ENCODE measurements at places on chromosomes 2 and 18. TPM values are rescaled to one million over a fixed set of nuclear protein-coding genes. Genes with fewer than 3 reads are reported as not detected.

DNA sequence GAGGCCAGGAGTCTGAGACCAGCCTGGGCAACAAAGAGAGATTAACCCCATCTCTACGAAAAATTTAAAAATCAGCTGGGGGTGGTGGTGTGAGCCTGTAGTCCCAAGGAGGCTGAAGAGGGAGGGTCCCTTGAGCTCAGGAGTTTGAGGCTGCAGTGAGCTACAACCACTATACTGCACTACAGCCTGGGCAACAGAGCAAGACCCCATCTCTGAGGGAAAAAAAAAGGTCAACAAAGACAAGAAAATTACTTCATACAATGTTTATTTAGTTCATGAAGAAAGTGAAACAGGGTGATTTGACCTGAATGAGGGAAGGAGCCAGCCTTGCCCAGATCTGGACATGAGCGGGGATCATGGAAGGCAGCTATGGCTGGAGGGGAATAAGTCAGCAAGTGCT, 59.1 kb downstream of the TMEM163 start:
- H3K27ac ChIP-seq: no peak overlapping the region
- H3K36me3 ChIP-seq: no peaks in the 10 kb centered on the region
- H3K27me3 ChIP-seq: no peaks in the 10 kb centered on the region
- no peaks in the 10 kb centered on the region for H3K4me1 ChIP-seq

DNA sequence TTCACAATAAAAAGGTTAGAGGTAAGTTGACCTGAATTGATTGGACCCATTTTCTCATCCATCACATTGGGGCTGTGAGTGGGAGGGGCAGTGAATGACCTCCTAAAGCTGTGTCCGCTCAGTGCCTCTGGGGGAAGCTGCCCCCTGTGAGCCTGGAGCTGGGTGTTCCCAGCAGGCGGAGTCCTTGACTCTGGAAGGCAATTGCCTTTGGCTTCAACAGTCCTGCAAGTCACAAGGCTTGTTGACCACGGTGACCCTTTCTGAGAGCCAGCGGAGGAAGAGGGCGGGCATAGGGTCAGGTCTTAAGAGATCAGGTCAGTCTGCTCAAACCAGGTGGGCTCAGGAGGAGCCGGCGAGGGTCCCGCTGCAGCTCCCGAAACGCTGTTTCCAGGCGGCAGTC, 1.1 kb upstream of the CIDEA start:
- peaks cover 11% of the 10 kb centered on the region for H3K4me1 ChIP-seq
- H3K4me3 ChIP-seq: no peak overlapping the region
- H3K27ac ChIP-seq: no peak overlapping the region
- H3K27me3 ChIP-seq: peaks cover 42% of the 10 kb centered on the region
- H3K36me3 ChIP-seq: no peaks in the 10 kb centered on the region

- H3K27me3 ChIP-seq: no peaks in the 10 kb centered on the region
- no peak overlapping the region for H3K27ac ChIP-seq
- no peaks in the 10 kb centered on the region for H3K36me3 ChIP-seq
- no peaks in the 10 kb centered on the region for H3K4me1 ChIP-seq
These were observed 16.9 kb downstream of the CROCC2 start for GRCh38 chr2:240922982-240923537.

DNA sequence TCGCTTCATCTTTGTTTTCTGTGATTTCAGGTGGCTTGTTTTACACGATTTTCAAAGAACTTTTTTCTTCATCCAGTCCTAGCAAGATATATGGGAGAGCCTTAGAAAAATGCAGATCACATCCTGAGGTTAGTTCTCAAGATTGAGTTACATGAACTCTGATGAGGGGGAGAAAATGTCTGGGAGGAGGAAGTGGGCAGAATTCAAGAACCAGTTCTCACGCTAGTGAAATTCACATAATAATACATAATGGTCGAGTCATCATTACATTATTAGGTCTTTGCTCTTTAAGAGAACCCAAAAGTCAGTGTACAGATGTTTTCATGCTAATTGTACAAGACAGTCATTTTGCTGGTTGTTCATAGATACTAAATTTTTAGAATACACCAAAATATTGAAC, 7.0 kb downstream of the TIMM21 start:
- no peak overlapping the region for H3K4me3 ChIP-seq
- no peaks in the 10 kb centered on the region for H3K27me3 ChIP-seq
- no peak overlapping the region for H3K27ac ChIP-seq
- H3K4me1 ChIP-seq: peaks cover 2% of the 10 kb centered on the region
- DNase-seq: no peak

DNA sequence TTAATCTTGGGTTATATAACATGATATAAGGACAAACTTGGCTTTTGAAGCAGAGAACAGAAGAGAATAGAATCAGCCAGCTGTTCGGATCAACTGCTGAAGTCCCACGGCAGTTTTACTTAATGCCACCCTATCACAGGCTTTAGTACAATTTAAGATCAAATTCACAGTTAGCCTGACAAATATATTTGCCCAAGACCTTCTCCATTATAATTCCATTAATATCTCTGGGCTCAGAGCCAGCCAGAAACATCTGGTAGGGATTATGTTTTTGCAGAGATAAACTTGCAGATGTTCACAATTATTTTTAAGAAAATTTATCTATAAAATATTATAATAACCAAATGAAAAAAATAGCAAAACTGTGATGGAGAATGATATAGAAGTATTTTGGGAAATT, 381.4 kb downstream of the RAD51AP2 start:
- no peak for DNase-seq
- H3K36me3 ChIP-seq: no peaks in the 10 kb centered on the region
- no peak overlapping the region for H3K27ac ChIP-seq
- no peaks in the 10 kb centered on the region for H3K27me3 ChIP-seq

- no peaks in the 10 kb centered on the region for H3K36me3 ChIP-seq
- H3K27ac ChIP-seq: no peak overlapping the region
- no peaks in the 10 kb centered on the region for H3K4me1 ChIP-seq
These were observed 519.2 kb upstream of the SPHKAP start for GRCh38 chr2:228700638-228701037.

DNA sequence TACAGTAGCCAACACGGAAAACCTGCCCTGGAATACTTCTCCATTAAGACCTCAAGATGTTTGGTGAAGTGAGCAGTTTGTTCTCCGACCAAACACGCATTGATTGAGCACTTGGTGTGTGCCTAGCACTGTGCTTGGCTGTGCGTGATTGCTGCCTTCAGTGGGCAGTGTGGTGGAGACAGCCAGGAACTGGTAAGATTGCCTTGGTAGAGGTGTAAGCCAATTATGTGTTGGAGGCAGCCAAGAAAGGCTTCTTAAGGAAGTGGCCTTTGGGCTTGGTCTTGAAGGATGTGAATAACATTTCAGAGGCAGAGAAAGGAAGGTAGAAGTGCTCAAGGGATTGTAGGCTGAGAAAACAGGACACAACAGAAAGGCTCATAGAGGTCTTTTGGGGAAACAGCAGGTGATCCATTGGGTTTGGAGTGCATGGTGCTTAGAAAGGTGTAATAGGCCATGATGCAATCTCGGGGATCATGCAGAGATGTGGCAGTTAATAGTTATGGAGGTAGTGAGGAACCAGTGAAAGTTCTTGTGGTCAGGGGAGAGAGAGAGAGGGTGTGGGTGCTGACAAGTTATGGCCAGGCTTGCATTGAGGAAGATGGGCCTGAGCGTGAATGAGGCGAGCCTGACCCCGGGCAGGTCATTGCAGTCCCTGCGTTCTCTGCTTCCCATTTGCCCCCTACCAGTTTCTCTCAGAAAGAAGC, 6.3 kb downstream of the B3GNT2 start:
- H3K27me3 ChIP-seq: no peaks in the 10 kb centered on the region
- peaks cover 69% of the 10 kb centered on the region for H3K4me1 ChIP-seq
- DNase-seq: no peak
- peak overlapping the region; percentile 34 for H3K27ac ChIP-seq
- no peak overlapping the region for H3K4me3 ChIP-seq

- H3K36me3 ChIP-seq: no peaks in the 10 kb centered on the region
- H3K4me1 ChIP-seq: no peaks in the 10 kb centered on the region
- no peaks in the 10 kb centered on the region for H3K27me3 ChIP-seq
- no peak overlapping the region for H3K27ac ChIP-seq
These were observed 39.6 kb downstream of the GREB1L start for GRCh38 chr18:21281603-21282002.

GRCh38 chr18:9707381-9708056, 582 bp upstream of the RAB31 start:
- DNase-seq: no peak
- H3K27ac ChIP-seq: peak overlapping the region; percentile 88
- H3K4me3 ChIP-seq: peak overlapping the region; percentile 86
- H3K4me1 ChIP-seq: peaks cover 11% of the 10 kb centered on the region

DNA sequence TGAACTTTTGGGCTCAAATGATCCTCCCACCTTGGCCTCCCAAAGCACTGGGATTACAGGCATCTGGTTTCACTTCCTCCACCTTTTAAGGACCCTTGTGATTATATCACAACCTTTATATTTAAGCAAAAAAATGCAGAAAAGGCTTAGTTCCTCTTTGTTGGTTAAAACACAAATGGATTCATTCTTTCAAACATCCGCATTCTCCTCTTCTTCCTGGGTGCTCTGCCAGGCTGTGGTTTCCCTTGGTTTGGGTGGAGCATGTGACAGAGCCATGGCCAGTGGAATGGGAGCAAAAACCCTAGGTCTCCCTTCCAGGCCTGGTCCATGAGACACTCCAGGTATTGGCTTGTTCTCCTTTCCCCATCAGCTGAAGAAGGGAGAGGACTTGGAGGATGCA, 9.9 kb upstream of the SLC66A3 start:
- no peak overlapping the region for H3K4me3 ChIP-seq
- no peak overlapping the region for H3K27ac ChIP-seq

DNA sequence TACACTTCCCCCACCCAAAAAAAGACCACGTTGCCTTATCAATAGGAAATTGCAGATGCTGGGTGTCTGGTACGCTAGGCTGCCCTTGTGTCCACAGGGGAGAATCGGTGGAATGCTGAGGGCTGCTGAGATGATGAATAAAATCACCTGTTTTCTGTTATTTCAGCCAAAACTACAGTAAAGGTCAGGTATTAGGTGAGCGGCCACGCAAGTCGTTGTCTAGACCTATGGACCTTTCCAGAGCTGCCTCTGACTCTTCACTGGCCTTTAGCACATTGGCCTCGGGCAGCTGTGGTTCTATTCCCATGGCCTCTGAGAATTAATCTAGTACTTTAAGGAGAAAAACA, 89.6 kb downstream of the MTCL1 start:
- no peaks in the 10 kb centered on the region for H3K36me3 ChIP-seq
- no peak overlapping the region for H3K27ac ChIP-seq
- peaks cover 7% of the 10 kb centered on the region for H3K4me1 ChIP-seq

DNA sequence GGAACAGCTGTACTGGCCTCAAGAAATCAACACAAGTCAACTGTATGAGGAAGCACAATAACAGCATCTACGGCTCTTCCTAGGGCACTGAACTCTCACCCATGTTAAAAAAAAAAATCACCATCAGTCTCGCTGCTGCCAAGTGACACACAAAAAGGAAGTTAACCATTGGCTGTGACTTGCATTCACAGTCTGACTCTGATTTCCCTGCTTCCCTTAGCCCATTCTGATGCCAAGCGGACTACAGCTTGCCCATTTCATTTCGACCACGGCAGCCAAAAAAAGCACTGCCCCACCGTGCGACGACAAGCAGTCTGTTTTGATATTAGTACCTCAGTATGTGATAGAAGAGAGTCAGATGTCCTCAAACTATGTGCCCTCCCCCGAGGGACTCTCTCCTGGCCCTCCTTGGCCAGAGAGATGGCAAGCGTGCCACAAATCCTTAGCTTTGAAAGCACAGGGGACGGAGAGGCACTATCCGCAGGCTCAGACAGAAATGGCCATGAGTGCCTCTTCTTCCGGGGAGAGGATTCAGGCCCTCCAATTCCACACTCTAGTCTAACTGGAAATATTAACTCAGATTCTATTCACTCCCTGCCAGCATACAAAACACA, 250.0 kb downstream of the TCF4 start:
- peak overlapping the region; percentile 72 for H3K27ac ChIP-seq
- H3K4me3 ChIP-seq: peak overlapping the region; percentile 9
- peak; percentile 56 for DNase-seq
- no peaks in the 10 kb centered on the region for H3K27me3 ChIP-seq
- H3K36me3 ChIP-seq: no peaks in the 10 kb centered on the region

GRCh38 chr2:24493713-24494112, 2.7 kb downstream of the NCOA1 start:
- peaks cover 27% of the 10 kb centered on the region for H3K4me1 ChIP-seq
- no peaks in the 10 kb centered on the region for H3K27me3 ChIP-seq
- peak overlapping the region; percentile 73 for H3K4me3 ChIP-seq
- no peaks in the 10 kb centered on the region for H3K36me3 ChIP-seq
- H3K27ac ChIP-seq: no peak overlapping the region

GRCh38 chr2:137493261-137493660, 471.0 kb upstream of the HNMT start:
- no peaks in the 10 kb centered on the region for H3K27me3 ChIP-seq
- no peak overlapping the region for H3K27ac ChIP-seq
- H3K4me3 ChIP-seq: no peak overlapping the region
- H3K36me3 ChIP-seq: no peaks in the 10 kb centered on the region

GRCh38 chr2:70789304-70790135, 923 bp downstream of the FIGLA start:
- peaks cover 9% of the 10 kb centered on the region for H3K4me1 ChIP-seq
- DNase-seq: peak; percentile 82
- H3K27ac ChIP-seq: no peak overlapping the region
- H3K36me3 ChIP-seq: no peaks in the 10 kb centered on the region

DNA sequence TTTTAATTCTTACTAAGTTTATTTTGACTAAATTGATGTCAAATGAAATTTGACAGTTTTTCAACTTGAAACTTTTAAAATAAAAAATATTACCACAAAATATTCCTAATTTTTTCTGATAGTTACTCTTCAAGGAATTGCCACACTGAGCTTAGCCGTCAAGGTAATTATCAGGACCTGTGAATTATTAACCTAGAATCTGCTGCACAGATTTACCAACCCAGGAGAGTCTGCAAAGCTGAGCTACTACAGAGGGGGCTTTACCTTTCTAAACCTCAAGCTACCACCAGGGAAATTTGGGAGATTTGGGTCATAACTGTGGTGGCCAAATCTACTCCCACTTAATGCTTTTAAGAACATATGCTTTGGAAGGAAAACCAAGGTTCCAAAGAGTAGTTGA, 324.6 kb downstream of the CCDC178 start:
- no peaks in the 10 kb centered on the region for H3K36me3 ChIP-seq
- H3K4me1 ChIP-seq: no peaks in the 10 kb centered on the region
- no peaks in the 10 kb centered on the region for H3K27me3 ChIP-seq
- H3K27ac ChIP-seq: no peak overlapping the region
- no peak overlapping the region for H3K4me3 ChIP-seq

DNA sequence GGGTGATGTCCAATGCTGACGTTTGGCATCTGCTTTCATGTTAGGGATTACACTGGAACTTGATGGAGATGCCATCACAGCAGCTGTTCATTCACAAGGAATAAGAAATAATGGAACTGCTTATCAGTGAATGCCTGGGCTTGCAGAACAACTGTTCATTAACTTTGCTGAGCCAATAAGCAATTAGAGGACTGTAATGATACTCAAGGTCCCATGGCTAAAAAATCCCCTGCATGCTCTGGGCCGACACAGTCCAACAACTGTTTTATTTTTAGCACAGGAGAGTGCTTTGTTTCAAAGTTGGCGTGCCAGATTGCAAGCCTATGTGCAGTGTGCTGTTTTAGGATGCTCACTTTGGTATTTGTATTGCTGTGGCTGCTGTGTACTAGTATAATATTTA, 408.0 kb upstream of the RGPD4 start:
- no peaks in the 10 kb centered on the region for H3K27me3 ChIP-seq
- no peaks in the 10 kb centered on the region for H3K36me3 ChIP-seq
- H3K4me3 ChIP-seq: no peak overlapping the region
- no peak overlapping the region for H3K27ac ChIP-seq
- H3K4me1 ChIP-seq: no peaks in the 10 kb centered on the region

ANKRD62 gene
- total RNA-seq: 0.12 TPM

RHOB gene
- total RNA-seq: 191 TPM

ABCB11 gene
- total RNA-seq: 0.06 TPM

GULP1 gene
- total RNA-seq: 30.6 TPM

SLC16A14 gene
- 4.7 TPM for total RNA-seq

LAPTM4A gene
- 245 TPM for total RNA-seq

RGPD3 gene
- 0.12 TPM for total RNA-seq

ACKR3 gene
- total RNA-seq: 9.1 TPM

SEMA4C gene
- 37.7 TPM for total RNA-seq
